H1 (cell line): ENCODE measurements at places on chromosomes 7 and 10. TPM values are rescaled to one million over a fixed set of nuclear protein-coding genes. Genes with fewer than 3 reads are reported as not detected.

Gene DDX56
- 55.4 and 56.9 TPM in 2 replicates for total RNA-seq

GRCh38 chr10:51377932-51378599, 303.8 kb downstream of the PRKG1 start:
- no peaks in the 10 kb centered on the region for H3K36me3 ChIP-seq
- no peak for DNase-seq
- no peaks in the 10 kb centered on the region for H3K4me1 ChIP-seq
- H3K27ac ChIP-seq, result no peak overlapping the region

Gene FAM171A1
- 40.3 and 42.1 TPM in 2 replicates for total RNA-seq

Gene GIMAP8
- not detected in 2 replicates for total RNA-seq

DNA sequence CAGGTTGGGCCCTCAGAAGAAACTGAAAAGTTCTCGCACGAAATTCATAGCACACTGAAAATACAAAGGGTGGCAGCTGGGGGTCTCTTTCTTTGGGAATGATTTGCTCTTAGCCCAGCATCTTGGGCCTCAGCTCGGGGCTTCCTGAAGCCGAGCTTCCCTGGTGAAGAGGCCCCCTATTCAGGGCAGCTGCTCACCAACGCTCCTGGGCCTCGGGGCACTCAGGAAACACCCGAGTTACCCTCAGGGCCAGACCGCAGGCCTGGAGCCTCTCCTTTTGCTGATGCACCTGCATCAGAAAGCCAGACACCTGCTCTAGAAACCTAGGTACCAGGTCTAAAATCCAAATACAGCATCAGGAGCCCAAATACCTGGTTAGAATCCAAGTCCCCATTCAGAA, 85.5 kb downstream of the PTPRE start:
- no peak overlapping the region for H3K27ac ChIP-seq
- H3K4me1 ChIP-seq, result no peaks in the 10 kb centered on the region
- H3K4me3 ChIP-seq, result no peak overlapping the region
- no peak for DNase-seq
- H3K36me3 ChIP-seq, result no peaks in the 10 kb centered on the region

Gene FFAR4
- total RNA-seq, result not detected in 2 replicates

DNA sequence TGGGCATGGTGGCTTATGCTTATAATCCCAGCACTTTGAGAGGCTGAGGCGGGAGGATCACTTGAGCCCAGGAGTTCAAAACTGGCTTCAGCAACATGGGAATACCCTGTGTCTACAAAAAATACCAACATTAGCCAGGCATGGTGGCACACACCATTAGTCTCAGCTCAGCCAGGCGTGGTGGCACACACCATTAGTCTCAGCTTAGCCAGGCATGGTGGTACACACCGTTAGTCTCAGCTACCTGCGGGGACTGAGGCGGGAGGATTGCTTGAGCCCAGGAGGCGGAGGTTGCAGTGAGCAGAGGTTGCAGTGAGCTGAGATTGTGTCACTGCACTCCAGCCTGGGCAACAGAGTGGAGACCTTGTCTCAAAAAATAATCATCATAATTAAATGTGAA, 9.0 kb downstream of the LRRC27 start:
- no peaks in the 10 kb centered on the region for H3K4me1 ChIP-seq
- DNase-seq, result no peak
- no peak overlapping the region for H3K27ac ChIP-seq
- no peaks in the 10 kb centered on the region for H3K36me3 ChIP-seq

DNA sequence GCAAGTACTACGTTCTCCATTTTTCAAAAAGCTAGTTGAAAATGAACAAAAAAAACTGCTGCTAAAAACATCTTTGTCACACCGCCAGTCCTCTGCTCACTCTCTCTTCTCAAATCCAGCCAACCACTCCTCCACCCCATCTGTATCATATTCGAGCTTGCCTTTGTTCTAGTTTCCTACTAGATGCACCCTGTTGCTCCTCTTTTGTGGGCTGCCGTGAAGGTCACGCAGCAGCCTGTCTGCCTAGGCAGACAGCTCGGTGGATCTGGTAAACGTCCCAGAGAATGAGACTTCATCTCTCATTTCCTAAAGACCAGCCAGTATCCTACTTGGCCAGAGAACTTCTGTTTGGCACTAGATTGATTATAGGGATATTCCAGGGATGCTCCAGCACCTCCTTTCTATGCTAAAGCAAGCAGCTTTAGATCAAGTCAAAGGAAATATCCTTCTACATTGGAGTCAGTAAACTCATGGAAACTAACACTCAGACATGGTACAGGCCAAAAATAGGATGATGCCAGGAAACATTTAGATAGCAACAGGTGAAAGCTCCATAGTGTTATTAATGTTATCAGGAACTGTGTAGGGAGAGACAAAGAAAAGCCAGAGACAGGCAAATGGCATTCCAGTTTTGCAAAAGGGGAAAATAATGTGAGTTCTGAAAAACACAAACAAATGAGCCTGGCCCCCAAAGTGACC, 8.7 kb upstream of the PLXNA4 start:
- no peak for DNase-seq
- no peak overlapping the region for H3K4me3 ChIP-seq
- no peaks in the 10 kb centered on the region for H3K36me3 ChIP-seq
- H3K4me1 ChIP-seq, result no peaks in the 10 kb centered on the region
